ENCODE measurements at places on chromosomes 6 and 20.
A peak's percentile ranks its signal among the peaks of the same experiment; 100 is the strongest.

DNA sequence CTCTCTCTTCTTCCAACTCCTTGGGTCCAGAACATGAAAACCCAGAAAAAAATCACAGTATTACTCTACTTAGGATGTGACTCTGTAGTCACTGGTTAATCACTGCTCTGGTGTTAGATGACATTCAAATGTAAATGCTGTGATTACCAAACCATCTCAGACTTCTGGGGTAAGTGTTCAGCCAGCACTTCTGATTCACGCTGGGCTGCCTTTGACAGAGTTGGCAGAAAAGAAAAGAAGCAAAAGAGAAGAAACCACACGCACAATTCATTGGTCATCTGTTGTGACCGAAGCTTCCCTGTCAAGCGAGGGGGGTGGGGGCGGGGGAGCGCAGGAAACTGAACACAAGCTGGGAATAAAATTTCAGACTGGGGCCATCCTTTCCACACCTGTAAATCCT is 82.7 kb downstream of the PSMG4 start:
- DNase-seq: no peak

DNA sequence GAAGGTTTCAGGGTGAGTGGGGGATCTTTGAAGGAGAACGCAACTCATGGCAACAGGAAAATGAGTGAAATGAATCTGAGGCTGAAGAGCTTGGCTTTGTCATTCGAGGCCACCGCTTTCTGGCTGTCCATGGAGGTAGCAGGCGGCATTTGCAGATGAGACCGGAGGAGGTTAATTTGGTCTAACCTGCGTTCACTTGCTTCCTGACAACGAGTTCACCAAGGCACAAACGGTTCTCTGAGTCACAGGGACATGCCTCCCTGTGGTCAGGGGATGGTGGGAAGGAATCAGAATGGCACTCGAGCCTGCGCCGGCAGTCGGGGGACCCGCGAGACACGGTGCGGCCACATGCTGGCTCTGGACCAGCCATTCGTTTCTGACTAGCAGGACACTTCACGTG is 75.0 kb downstream of the IRF4 start:
- no peak for DNase-seq

- DNase-seq: no peak
Measured at GRCh38 chr6:52276130-52276529, 8.4 kb downstream of the MCM3 start.

DNA sequence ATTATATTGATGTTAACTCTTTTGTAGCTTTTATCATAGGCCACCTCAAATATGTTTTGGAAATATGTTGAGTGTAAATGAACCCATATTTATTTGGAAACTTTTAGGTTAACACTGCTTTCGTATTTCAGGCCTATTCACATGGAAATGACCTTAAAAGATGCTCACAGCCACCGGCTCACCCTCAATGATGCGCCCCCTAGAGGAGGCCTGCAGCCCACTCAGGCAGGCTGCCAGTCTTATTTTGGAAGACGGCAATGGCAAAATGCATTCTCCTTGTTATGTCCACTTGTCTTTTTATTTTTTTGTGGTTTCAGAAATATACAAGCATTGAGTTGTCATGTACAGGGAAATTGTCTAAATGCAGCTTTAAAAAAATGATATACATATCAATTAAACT is 869.7 kb downstream of the PHF3 start:
- DNase-seq: no peak

- no peak for DNase-seq
Measured at GRCh38 chr20:11323816-11324215, 593.9 kb upstream of the BTBD3 start.

DNA sequence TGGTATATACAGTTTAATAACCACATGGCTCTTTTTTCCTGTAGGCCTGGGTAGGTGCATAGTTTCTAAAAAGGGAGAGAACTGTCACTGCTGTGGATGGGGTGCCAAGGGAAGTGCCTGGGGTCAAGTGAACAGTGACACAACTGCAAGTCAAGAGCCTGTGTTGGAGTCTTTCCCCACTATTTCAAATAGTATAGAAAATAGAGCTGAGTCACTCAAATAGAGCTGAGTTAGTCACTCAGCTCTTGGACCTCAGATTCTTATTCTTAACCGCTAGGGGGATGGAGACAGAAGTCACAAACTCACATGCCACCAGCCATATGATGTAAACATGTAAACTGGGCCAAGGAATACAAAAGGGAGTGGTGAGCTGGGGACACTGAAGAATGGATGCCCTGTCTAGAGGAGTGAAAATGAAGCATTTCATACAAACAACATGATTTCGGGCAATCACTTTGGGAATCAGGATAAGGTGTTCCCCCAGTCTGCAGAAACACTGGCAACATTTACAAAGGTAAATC is 2.1 kb downstream of the NQO2 start:
- DNase-seq: no peak

DNA sequence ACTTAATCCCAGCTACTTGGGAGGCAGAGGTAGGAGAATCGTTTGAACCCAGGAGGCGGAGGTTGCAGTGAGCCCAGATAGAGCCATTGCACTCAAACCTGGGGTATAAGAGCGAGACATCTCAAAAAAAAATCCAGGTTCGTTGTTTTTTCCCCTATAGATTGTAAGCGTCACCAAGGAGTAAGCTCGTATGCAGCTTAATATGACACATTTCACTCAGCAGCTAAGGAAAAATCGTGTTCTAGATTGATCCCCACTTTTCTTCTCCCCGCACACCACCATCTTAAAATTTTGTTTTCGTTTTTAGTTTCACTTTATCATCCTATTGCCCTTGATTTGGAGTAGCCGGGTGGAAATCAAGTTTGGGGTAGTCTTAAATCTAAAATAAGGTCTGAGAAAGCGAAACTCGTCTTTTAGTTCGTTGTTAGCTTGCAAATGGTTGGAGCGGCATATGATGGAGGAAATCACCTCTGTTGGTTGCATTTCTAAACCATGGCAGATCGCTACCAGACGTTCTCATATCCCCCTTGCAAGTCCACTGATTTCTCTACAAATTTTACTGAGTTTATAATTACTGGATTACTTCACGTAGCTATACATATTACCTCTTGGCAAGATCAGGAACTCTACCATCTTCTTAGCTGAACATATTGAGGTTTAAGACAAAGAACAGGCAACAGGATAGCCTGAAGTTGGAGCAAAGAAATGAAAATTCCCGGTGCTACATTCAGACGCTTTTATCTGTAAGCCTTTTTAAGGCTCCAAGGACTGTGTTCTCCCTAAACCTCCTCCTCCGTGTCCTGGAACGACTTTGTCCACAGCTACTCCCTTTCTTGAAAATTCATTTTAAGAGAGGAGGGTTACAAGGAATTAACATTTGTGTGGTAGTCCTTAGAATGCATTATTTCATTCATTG is 91.1 kb upstream of the BTN3A2 start:
- peak; percentile 24 for DNase-seq

GRCh38 chr20:9416421-9416820 is 98.0 kb upstream of the LAMP5 start:
- DNase-seq: no peak

DNA sequence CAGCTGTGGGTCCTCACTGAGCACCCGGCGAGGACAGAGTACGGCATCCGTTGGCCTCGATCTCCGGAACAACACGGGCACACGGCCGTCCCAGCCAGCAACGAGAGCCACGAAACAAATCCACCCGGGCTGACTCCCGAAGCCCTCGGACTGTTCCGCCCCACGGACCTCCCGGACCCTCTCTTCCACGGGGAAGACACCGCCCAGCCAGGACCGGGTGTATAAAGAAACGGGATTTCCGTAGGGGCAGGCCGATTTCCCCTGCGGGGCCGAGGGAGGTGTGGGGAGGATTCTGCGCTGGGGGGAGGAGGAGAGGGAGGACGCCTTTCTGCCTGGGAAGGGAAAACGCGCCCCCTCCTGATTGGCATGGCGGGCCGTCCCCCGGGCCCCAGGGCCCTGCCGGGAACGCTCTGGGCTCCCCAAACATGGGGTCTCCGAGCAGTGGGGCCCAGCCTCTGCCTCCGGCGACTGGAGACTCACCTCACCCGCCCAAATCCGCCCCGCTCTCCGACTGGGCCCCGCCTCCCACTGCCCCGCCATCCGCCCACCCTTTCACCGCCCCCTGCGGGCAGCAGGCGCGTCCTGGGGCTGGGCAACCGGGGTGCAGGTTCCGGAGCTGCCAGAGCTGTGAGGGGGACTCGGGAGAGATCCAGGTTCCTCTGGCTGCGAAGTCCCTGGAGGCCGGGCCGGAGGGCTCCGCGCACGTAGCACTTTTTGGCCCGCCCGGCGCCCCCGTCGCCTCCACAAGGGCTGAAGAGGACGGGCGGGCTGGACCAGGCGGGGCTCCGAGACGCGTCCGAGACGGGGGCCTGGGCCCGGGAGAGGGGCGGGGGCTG is 679 bp upstream of the PPDPF start:
- peak; percentile 73 for DNase-seq

GRCh38 chr20:32007787-32008616 is 2.2 kb upstream of the CCM2L start:
- no peak for DNase-seq

DNA sequence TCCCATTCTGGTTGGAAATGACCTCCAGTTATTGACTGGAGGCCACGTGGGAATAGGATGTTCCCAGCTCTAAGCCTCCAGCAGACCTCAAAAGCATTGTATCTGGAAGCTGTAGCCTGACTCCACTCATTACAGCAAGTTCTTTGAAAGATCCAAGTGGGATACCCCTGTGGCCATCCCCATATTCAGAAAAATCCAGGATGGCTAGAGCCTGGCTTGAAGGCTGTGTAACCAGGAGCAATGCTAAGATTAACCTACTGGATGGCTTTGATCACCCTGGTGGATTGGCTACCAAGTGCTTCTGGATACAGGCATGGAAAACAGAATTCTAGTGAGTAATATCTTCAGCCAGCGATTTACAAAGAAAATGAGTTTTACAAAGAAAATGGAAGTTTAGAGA is 151.2 kb downstream of the ADGRG6 start:
- no peak for DNase-seq

- DNase-seq: no peak
Measured at GRCh38 chr20:53085720-53086119, 113.6 kb downstream of the TSHZ2 start.

GRCh38 chr20:40646361-40646760 is 42.7 kb downstream of the MAFB start:
- no peak for DNase-seq

DNA sequence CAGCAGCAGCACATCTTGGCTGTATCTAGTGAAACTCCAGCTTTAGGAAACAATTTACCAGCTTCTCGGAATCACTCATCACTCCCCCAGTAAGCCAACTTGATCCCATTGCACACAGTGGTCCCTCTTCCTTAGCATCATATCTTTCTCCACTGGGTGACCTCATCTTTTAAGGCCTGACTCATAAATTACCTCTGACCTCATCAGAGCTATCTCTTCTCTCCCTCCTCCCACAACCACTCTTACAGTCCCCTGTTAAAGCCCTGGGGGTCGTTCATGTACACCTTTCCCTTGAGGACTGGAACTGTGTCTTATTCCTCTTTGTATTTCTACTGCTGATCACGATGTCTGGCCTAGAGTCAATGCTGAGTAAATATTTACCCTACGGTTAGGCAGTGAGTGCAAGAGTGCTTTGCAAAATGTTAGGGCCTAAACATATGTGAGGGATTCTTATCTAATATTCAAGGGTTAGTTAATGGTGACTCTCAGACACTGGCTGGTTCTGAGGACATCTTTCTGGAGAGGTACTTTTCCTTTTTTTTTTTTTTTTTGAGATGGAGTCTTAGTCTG is 187.2 kb downstream of the LRFN2 start:
- DNase-seq: no peak

DNA sequence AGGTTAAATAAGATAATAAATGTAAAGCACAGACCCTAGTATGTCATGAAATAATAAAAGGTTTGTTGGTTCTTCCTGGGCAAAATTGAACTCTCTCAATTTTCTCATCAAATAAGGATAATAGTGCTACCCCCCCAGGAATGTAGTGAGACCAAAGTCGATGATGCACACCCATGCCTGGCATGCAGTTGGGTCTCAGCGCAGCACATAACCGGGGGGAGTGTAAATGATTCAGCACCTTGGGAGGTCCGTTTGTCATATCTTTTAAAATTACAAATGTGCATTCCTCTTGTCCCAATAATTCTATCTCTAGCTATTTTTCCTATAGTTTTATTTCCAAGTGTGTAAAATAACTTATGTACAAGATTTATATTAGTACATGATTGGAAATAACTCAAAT is 31.3 kb upstream of the CCDC167 start:
- no peak for DNase-seq

GRCh38 chr6:51913265-51913664 is 174.1 kb downstream of the PKHD1 start:
- DNase-seq: no peak

DNA sequence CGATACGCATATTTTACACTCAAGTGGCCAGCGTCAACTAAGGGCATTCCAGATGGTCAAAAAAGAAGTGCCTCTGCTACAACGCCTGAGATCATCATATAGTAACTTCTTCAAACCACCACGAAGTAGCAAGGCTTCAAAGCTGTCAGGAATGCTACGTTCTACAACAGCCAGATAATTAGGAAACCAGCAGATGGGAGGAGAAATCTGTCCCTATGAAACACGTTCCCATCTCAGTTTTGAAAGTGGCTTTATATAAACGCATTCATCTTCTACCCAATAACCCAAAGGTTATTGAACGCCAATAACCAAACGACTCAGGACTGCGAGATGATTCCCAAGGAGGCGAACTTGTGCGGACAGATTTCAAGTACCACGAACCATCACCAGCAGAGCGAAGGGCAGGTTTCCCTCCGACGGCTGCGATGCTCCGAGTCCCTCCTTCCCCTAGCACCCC is 1.2 kb downstream of the ABHD12 start:
- DNase-seq: no peak

DNA sequence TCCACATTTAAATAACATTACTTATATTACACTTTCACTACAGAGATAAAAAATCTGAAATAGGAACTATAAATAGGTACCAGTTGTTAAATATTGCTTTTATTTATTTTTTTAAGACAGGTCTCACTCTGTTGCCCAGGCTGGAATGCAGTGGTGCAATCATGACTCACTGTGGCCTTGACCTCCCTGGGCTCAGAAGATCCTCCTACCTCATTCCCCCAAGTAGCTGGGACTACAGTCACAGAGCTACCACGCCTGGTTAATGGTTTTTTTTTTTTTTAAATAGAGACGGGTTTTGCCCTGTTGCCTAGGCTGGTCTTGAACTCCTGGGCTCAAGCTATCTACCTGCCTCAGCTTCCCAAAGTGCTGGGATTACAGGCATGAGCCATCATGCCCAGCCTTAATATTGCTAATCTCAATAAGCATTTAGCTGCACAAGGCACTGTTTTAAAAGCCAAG is 17.3 kb downstream of the EEF1E1 start:
- no peak for DNase-seq

GRCh38 chr6:24122139-24122538 is 3.9 kb upstream of the NRSN1 start:
- DNase-seq: no peak

All from activated gamma-delta T cell treated with Interleukin-2 at 50 U/mL for 16 hours (primary cell).